CD4-positive, alpha-beta T cell (primary cell): ENCODE measurements at places on chromosomes 16 and 17.

DNA sequence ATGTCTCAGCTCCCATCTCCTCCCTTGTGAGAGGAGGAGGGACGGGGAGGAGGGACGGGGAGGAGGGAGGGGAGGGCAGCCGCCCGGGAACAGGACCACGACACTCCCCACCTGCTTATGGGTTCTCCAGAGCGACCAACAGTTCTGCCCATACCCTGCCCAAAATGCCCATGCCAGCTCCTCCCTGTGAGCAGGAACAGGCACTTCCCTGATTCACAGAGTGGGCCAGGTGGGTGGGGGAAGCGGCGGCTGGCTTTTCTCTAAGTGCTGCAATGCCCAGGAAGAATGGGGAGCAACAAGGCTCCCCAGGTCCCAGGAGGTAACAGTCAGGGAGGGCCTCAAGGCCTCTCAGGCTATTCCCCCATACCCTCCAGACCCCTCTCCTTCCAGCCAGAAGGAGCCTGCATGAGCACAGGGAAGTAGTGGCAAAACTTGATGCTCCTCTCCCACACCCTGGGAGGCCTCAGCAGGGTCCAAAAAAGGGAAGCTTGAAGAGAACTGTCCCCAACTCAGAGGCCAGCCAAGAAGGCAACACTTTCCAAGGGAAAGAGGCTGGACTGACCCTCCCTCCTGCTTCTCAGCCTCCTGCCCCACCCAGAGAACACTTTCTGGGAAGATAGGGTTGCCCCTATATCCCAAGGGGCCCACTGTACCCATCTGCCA, 53.8 kb downstream of the MYO18A start:
- no peak for DNase-seq

DNA sequence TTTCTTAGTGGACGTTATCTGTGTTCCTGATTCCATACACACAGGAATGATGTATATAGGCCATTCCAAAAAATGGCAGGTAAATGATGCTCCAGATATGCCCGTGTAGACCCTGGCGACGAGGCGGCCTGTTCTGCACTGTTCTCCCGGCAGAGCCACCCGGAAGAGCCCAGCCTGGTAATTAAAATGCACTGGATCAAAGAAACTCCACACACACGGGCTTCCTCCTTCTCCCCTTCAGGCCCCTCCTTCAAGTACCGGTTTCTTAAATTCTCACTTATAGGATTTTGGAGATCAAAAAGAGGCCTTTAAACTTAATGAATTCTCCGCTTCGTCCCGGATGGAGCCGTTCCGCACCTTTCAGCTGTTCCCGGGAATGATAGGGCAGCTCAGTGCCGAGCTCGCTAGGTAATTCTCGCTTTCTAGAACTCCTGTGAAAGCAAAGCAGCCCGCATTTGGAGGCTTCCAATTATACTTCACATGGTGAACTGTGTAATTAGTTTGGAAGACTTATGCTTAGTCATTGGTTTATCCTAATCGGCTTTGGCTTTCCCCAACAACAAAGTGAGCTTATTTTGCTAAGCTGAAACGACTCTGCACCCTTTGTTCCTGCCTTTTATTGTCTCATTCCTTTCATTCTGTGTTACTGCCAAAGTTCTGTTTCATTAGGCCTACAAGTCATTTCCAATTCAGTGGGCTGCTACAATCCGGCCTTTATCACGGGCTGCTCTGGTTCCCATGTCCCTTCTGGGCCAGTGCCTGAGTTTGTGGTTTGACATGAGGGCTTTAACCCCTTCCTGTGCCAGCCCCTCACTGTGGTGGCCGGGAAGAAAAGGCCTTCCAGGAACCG, 150.0 kb downstream of the MSI2 start:
- DNase-seq = no peak

DNA sequence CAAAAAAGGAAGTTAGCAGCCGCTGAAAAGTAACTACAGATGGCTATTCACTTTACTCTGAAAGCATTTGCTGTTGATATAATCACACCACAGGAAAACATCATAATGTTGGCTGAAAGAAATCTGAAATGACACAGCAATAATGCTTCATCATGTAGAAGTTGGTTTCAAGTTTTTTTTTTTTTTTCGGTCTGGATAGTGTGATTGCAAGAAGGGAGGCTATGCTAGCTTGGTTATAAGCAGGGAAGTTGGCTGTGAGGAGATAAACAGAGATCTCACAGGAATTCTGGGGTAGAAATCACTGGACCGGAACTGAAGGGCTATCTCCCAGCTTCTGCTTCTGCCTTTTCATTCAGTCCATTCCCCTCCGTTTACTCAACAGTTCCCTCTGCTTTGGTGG, 57.9 kb downstream of the MYO1D start:
- no peak for DNase-seq

DNA sequence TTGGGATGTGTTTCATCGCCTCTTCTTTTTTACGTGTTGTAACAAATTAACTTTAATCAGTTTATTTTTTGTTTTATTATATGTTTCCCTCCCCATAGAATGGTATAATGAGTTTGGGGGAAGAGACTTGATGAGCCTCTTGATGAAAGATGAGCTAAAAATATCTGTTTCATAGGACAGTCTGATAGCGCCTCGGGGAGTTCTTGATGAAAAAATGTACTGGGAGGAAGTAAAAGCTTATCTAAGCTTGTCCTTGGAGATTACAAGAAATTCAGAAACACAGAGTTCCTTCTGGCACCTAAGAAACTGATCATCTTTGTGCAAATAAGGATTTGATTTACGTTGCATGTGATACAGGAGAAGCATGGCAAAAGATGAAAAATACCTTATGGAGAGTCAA, 350.2 kb upstream of the CDH8 start:
- no peak for DNase-seq

DNA sequence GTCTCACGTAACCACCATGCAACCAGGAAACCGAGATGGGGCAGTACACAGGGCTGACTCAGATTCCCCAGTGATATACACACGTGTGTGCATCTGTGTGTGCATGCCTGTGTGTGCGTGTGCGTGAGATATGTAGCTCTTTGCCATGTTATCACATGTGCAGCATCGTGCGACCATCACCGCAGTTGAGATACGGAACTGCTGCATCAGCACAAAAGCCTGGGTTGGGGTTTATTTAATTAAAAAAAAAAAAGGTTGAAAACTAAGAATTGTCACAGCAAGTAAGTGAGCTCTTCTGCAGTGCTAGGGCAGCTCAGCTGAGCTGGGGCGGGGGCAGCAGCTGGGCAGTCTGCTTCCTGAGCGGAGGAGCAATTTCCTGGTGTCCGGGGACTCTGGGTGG, 152.5 kb downstream of the RBFOX3 start:
- DNase-seq = no peak

DNA sequence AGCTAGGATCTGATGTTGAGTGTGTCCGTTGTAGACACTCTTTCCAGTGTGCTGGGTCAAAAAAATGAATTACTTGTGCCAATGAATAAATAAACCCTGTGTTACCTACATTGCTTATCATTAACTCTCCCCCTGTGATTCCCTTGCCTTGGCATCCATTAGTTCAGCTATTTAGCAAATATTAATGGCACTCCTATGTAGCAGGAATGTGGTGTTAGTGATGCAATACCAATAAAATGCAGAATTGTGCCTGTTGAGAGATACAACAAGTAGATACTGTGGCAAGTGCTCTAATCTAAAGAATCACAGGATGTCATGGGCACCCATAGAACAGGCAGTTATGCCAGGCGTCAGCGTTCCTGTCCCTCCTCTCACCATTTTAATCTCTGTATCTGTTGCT, 343.2 kb downstream of the PMP22 start:
- no peak for DNase-seq

- no peak for DNase-seq
These were observed 38.6 kb downstream of the AXIN2 start for GRCh38 chr17:65522751-65523404.

GRCh38 chr16:52398491-52398960, 148.4 kb downstream of the TOX3 start:
- DNase-seq = no peak

DNA sequence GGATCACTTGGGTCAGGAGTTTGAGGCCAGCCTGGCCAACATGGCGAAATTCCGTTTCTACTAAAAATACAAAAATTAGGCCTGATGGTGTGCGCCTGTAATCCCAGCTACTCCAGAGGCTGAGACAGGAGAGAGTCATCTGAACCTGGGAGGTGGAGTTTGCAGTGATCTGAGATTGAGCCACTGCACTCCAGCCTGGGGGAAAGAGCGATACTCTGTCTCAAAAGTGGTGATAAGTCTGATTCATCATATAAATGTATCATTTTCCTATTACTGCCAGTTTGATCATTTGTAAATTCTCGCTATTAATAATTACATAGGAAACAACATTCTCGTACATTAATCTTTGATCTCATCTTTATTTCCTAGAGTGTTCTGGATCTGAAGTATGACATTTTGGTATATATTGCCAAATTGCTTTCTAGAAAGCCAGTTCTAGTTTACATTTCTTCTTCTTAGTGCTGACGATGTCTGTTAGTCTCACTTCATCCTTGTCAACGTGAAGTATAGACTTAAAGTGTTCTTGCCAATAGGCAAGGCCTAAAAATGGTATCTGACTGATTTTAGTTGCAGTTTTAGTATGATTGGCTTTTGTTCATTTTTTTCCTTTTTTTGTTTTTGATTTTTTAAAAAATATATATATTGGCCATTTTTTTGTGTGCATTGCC, 9.7 kb downstream of the RABEP1 start:
- no peak for DNase-seq

GRCh38 chr16:70429888-70430666, 8.8 kb downstream of the ST3GAL2 start:
- DNase-seq = no peak

GRCh38 chr17:65559804-65560627, 1.4 kb downstream of the AXIN2 start:
- DNase-seq = no peak
